ENCODE measurements at places on chromosomes 12 and 14.

- peak; percentile 89 for DNase-seq
Observed at GRCh38 chr12:27780612-27781408, 774 bp upstream of the MANSC4 start.

GRCh38 chr12:66176105-66176900 lies 6.5 kb upstream of the TMBIM4 start:
- DNase-seq = peak; percentile 6

GRCh38 chr12:105384916-105385535 lies 54.5 kb downstream of the C12orf75 start:
- no peak for DNase-seq

DNA sequence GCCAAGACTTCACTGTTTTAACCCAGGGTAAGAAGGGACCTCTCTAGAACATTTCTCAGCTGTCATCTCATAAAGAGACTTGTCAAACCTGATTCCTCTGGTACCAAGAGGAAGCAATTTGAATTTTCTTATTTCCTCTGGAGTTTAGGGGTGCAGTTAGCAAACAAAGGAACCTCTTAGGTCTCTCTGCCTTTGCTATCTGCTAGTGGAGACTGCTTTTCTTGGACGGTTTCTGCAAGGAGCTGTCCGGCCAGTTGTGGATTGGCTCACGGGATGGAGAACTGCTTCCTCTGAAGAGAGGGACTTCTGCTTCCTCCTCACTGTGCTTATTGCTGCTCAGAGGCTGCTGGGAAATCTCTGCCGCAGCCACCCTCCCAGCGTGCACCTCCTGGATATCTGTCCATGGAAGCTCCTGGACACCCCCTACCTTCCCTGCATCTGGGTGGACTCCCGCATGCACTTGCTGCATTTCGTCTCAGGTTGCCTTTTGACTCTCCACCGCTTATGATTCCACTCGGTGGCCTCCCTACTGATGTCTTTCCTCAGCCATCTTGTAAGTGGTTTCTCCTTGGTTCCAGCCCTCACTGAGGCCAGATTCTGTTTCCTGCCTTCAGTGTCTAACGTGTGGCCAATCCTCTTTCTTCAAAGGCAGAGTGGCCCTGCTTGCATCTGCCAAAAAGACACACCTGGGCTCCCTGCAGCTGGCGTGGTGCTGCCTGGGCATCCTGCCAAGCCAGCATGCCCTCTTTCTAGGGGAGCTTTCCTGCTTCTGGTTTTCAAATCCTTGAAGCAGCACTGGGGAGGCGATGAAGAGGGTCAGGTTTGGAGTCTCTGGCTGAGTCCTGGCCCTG lies 187.3 kb downstream of the CHST11 start:
- DNase-seq = peak; percentile 95

DNA sequence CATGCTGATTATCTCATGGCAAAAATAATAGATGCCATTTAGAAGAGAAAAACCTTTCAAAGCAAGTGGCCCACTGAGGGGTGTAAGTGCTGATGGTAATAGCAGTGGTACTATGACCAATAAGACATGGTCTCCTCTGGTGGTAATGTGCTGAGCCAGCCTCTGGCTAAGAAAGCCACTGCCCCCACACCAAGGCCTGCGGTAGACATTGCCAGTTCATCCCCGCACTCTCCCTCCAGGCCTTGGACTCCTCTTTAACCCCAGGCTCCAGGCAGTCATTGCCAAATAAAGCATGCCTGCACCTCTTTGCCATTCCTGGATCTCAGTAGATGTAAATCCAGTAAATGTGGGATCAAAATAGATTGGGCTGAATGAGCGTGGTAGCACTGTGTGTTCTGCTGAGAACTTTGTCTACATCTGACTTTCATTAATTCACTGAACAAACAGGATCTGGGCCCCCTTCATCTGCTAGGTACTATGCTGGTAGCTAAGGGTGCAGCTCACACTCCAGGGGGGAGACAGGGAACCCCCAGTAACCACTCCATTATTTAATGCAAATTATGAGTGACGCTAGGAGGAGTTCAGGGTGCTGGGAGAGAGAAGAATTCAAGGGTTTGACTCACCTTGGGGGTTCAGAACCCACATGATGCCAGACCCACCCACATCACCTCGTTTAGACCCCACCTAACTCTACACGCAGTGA lies 89.3 kb downstream of the BCL11B start:
- no peak for DNase-seq

DNA sequence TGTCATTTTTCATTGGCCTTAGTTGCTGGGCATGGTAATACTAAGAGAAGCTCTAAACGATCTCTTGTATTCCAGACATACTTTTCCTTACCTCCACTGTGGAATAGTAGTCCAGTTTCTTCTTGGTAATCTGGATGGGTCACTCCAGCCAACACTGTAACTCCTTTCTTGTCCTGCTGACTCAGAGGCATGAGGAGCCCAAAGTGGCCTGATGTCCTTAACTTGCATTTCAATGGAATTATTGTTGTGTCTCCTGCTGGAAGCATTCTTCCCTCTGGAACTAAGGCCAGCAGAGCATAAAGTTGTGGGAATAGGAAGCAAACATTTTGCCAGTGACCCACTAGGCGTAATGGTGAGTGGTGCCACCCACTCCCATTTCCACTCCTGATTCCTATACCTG lies 33.1 kb downstream of the DAAM1 start:
- no peak for DNase-seq

- peak; percentile 90 for DNase-seq
Observed at GRCh38 chr12:18250313-18250916, 10.9 kb upstream of the PIK3C2G start.

GRCh38 chr12:38431921-38432320 lies 115.3 kb downstream of the ALG10B start:
- no peak for DNase-seq

DNA sequence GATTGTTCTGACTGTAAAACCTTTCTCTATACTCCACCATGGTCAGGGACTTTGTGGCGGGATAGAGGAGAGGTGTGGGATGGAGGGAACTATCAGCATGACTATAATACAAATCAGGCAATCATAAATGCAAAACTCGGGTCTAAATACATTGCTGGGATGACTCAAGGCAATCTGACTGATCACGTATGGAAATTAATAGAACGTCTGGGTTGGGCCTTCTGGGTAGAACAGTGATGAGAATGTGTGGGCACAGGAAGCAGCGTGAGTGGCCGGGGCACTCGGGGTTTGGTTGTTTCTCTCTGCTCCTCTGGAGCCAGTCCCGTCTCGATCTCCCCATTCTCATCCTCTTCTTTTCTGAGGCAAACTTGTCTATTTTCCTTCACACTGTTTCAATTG lies 485.8 kb downstream of the VRK1 start:
- no peak for DNase-seq

DNA sequence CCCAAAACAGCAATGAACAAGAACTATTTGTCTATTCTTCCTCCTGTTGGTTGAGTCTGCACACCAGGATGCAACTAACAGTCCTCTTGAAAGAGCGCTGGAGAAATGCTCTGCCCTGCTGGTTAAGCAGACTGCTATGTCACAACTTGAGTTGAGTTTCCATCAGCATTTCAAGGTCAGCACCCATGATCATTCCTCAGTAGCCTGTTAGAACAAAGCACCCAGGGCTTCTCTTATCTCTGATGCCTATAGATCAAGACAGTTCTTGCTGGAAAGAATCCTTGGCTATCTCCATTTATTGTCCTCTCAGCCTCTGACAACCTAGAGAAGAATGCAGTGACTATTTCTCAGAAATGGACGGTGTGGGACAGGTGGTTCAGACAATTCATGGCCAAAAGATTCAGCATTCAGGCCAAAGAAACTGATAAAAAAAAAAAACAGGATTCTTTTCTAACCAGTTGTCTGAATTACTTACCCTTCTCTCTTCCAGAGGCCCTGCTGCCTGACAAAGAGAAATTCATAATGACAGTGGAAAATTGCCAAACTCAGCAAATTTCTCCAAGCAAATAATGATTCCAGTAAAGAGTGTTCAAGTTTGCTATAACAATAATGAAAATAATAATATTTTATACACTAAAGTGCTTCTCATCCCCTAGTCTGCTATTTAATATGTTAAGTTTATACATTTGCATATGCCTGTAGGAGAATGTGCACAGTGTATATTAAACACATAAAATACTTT lies 306.7 kb downstream of the EMP1 start:
- DNase-seq = no peak

- DNase-seq = peak; percentile 82
Observed at GRCh38 chr12:108640802-108641445, 7.2 kb upstream of the SELPLG start.

- DNase-seq = peak; percentile 11
Observed at GRCh38 chr14:68363466-68363842, 429.4 kb downstream of the ZFP36L1 start.

DNA sequence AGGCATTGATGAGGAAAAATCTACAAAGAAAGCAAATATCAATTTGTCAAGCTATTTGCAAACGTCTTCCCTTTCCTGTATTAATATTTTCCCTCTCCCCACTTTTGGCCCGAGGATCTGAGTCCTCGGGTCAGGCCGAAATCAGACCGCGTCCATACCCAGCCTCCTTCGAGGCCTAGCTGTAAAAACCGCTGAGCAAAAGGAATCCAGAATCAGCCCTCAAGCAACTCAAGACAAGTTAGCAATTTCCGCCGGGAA lies 353 bp upstream of the MAPK1IP1L start:
- DNase-seq = no peak

- DNase-seq = peak; percentile 79
Observed at GRCh38 chr14:39491134-39491571, 58.9 kb upstream of the FBXO33 start.

GRCh38 chr12:92002673-92003382 lies 142.8 kb downstream of the BTG1 start:
- DNase-seq = no peak

DNA sequence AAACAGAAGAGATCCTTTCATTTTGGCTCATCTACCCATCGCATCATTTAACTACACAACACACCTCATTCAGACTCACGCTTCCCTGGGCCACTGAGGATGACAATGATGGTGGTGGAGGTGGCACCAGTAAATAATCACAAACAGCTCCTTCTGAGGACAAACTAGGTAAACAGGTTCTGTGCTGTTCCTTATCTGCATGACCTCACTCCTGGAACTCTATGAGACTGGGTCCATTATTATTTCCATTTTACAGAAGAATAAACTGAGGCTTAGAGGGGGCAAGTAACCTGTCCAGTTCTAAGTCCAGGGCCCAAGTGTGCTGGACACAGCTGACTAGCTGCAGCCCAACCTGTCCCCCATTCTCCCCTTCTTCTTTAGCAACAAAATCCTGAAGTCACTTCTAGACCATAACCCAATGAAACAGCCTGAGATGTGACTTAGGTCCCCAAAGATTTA lies 50.4 kb downstream of the ITPK1 start:
- no peak for DNase-seq

- DNase-seq = peak; percentile 17
Observed at GRCh38 chr12:56029666-56030293, 8.9 kb downstream of the IKZF4 start.

GRCh38 chr14:88463318-88463717 lies 77.9 kb downstream of the SPATA7 start:
- DNase-seq = no peak

GRCh38 chr12:57629897-57630471 lies 3.0 kb downstream of the B4GALNT1 start:
- no peak for DNase-seq

DNA sequence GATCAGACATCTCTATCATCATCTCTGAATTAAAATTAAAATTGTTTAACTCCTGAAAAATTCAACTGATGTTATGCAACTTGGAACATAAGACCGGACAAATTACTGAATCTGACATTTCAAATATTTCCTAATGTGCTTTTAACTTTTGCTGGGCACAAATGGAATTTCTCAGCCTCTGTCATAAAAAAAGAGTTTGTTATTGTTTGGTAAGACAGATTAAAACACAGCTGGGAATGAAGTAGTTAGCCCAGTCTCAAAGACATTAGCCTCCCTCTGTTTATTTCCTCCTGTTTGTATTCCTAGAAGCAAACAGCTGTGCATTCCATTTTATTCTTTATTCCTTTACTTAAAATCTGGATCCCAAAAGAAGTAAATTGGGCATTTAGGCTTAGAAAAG lies 29.4 kb downstream of the PLEKHA5 start:
- DNase-seq = no peak

DNA sequence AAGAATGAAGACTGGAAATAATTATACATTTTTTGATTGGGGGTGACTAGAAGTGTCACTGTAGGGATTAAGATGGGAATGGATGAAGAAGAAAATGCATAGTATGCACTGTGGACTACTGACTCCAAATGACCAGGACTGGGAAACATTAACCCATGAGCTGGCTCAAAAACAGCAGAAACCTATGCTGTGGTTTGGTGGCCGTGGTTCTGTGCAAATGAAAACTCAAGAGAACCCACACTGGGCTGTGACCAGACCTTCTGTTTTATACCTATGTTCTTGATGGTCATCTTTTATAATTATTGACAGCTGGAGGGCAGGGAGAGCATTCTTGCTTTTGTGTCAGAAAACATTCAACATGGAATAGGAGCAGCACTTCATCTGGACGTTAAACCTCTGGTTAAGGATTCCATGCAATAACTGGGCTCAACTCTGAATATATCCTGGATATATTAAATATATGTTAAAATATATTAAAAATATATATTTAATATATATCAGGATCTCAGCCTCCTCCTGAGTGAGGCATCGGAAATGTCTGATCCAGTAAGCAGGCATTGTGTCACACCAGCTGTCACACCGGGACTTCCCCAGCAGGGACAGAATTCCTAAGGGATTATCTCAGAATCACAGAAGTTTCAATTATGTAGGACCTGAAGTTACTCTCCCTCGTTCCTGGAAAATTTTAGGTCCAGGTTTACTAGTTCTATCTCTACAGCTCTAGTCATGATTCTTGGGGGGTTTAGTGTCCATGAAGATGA lies 48.5 kb downstream of the BBS10 start:
- no peak for DNase-seq

DNA sequence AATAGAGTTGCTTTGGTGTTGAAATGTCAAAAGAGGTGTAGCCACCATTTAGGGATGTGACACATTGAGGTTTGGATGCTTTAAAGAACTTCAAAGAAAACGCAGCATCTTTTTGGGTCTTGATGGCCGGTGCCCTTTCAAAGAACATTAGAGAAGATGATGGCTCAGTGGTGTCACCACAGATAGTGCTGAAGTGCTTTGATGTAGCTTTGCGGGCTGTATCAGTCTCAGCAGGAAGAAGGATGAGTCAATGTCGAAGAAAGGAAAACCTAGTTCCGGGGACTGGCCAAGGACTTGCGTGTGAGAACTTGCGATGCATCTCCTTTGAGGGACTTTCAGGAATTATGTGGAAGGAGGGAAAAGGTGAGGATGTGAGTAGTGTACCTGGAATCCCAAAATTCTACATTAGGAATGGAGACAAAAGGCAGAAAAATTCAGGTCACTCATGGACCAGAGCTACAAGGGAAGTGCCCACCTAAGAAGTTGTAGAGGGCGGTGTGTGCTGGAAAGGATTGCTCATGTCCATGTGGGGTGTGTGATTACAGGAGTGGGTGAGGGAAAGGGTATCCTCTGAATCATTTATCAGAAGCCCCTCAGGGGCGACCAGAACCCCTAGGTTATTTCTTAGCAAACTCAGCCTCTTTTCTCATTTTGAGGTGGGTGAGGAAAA lies 39.7 kb upstream of the GZMB start:
- no peak for DNase-seq

DNA sequence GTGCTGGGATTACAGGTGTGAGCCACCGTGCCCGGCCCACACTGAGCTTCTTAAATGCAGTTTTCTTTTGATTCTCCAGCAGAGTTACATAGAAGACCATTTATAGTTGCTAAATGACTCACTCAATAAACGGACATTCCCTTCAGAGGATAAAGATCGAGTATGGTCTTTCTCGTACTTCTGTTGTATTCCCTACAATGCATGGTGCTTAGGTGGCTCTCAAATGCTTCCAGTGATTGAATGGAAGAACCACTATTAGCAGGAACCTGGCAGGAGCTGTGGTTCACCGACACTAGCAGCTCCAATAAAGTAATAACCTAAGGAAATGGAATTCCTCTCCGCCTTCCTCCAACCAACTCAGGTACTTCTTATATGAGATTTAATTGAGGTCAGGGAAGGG lies 3.9 kb upstream of the GPRC5A start:
- no peak for DNase-seq

Measured in NCI-H1417 (cell line).